ENCODE measurements at places on chromosomes 1 and 21.

GRCh38 chr21:34882719-34883131 lies 166.4 kb downstream of the RUNX1 start:
- no peak for DNase-seq

- no peak for DNase-seq
These were observed 102.7 kb downstream of the TENT5C start for GRCh38 chr1:117708323-117709248.

DNA sequence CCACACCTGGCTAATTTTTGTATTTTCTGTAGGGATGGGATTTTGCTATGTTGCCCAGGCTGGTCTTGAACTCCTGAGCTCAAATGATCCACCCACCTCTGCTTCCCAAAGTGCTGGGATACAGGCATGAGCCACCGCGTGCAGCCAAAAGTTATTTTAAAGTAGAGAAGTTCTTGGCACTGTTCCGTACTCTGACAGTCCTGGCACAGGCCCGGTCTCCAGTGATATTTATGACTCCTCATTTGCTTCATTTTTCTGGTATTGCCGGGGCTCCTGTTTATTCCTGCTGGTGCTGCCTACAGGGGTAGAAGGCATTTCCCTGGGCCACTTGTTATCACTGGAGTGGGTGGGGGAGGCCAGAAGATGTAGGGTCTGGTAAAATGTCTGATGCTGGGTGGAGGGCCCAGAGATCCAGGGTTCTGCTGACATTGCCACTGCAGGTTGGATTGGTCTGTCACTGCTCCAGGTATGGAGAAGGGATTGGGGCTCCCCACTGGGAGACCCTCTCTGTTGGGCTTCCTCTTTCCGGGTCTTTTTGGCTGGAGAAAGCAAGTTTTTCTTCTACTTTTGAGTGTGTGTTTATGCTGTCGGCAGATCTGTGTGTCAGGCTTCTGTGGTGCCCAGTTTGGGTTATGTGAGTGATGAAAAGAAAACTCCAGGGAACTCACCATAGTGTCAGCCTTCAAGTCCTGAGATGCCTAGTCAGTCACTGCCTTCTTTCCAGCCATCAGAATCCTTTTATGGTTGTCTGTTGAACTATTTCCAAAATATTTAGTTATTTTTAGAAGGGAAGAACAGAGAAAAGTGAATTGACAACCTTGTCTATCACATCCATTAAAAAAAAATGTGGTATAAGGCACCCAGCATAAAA lies 4.5 kb downstream of the MROH7 start:
- DNase-seq, result no peak

DNA sequence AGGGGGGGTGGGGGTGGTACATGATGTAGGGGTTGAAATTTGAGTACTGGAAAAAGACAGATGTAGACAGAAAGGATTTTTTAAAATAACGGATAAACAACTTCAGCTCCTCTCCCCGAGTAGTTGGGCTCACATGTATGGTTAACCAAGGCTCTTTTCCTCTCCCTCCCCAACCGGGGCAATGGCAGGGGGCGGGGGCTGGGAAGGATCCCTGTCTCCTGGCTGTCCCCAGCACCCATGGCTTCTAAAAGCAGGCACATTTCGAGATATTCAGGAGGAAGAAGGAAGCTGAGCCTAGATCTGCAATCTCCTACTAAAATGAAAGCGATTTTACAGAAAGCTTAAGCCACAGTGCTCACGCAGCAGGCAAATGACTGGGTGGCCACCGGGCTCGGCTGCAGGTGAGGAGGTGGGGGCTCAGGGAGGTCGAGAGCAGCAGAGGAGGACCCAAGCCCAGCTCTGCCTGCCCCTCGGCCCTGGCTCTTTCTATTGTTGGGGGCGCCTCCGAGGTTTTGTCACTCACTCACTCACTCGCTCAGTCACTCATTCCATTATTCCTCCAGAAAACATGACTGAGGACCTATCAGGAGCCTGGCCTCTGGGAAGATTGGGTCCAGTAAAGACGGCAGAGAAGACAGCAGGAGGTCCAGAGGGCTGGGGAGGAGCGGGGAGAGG lies 573.3 kb downstream of the PTPRU start:
- DNase-seq, result no peak

GRCh38 chr1:55579332-55580001 lies 364.3 kb upstream of the USP24 start:
- no peak for DNase-seq

GRCh38 chr1:198856601-198857000 lies 217.8 kb downstream of the PTPRC start:
- no peak for DNase-seq

DNA sequence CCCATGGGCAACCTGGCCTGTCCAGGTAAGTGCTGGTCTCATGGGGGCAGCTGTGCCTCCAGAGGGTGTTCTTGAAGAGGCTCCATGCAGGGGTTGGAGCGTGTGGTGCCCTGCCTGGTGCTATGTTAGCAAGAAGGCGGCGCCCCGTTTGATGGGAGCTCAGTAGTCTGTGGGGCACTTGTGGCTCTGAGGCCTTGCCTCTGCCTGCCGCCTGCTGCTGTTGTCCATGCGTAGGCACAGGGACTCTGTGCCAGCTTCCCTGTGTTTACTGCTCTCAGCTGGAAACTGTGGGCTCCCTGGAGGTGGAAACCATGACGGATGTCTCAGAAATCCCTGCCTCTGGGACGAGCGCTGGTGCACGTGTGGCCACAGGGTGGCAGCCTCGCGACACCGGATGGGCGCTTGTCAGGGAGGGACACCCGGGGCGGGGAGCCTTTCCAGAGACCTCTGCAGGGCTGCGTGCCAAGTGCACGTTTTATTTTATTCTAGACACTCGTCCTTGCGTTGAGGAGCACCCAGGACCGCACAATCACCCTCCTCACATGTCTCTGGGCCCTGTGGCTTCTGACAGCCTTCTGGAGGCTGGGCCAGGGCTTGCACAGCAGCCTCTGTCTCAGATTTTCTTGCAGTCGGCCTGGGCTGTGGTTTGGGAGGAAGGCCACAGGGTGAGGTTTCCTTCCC lies 27.1 kb downstream of the SNAP47 start:
- DNase-seq, result peak; percentile 100

DNA sequence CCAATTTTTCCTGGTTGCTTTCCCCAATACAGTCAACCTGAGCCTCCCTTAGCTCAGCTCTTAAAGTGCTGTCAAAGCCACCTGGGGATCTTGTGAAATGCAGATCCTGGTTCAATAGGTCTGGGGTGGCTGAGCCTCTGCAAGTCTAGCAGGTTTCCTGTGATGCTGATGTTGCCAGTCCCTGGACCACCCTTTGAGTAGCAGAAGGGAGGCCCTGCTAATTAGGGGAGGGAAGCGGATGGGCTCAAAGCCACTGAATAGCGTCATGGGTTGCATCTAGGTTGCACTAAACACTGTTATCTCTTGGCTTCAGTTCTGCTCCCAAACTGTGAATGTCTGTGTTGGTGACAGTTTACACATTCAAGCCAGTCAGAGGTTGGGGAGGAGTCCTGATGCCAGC lies 127.2 kb downstream of the KAZN start:
- no peak for DNase-seq

DNA sequence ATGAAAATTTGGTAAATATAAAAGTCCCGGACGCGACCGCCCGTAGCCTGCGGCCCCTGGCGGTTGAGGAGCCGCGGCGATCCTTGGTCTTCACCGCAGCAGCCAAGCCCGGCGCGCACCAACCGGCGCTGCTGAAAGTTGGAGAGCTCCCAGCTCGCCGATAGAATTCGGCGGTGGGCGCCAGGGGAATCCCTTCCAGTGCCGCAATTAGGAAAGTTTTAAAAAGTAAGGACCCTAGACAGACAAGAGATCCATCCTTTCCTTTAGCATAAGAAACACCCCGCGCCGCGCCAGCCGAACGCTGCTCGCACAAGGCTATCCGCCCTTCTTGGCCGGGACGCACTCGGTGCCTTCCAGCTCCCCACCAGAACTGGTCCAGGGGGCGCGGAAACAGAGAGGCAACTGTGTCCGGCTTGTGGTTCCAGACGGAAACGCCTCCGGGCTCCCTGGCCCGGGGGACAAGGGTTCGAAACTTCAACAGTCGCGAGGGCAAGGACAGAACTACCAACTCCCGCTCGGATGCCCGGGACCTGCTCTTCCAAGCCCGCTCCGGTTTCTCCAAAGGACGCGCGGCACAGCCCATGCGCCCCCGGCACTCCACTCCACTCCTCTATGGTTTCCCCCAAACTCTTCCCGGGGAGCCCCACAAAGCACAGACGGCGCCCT lies 1.7 kb downstream of the FAM78B start:
- DNase-seq, result no peak

DNA sequence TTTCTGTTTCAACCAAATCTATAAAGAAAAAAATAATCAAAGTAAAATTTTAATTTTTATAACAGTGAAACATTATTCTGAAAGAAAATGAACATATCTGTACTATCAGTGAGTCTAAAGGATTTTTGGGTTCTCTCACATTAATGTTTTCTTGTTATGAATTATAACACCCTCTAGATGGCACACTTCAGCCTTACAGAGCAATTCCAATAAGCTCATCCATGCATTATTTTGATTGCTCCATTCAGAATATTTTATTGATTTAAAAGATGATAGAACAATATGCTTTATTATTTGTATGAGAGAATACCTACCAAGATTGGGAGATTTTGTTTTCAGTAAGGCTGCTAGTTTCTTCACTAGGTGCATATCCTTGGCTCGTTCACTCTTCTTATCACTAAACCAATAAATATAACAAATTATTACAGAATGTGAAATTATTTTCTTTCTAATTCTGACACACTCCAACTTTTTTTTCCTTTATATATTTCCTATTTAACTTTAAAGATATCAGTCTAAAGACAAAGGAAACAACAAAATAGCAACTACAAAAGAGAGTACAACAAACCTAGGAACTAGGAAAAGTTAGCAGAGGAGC lies 82.4 kb downstream of the RAB3GAP2 start:
- DNase-seq, result no peak

GRCh38 chr1:85128316-85128715 lies 72.5 kb downstream of the SYDE2 start:
- DNase-seq, result no peak

DNA sequence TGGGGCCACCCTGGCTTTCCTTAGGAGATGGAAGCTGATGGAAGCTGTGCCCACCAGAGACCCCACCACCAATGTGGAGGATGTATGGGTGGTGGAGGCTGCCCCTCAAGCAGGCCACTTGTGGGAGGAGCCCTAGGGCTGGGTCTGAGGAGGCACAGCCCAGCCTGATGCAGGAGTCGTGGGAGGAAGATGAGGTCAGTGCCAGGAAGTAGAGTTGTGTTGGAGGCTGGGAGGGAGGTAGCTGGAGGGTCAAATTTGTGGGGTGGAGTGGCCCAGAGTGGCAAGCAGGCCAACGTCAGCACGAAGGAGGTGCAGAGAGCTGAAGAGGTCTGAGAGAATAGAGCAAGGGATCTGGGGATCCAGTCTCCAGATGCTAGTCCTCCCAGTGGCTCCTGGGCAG lies 119.0 kb upstream of the USP24 start:
- no peak for DNase-seq

DNA sequence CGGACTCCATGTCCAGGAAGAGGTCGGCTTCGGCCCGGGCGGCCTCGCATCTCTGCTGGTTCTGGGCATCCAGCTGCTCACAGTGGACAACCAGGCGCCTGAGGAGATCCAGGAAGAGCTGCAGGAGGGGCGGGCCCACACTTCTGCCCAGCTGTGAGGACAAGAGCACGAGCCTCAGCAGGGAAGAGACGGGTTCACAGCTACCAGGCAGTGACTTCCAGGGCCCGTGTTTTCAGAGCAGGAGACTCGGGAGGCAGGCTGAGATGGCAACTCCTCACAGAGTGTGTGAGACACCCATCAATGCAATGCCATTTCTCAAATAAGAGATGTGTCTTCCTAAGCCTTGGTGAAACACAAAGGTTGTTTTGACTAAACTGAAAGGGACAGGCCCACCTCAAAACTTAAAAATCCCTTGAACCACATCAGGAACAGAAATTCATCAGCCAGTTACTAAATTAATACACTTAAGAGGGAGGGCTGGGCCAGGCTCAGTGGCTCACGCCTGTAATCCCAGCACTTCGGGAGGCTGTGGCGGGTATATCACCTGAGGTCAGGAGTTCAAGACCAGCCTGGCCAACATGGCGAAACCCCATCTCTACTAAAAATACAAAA lies 43.4 kb downstream of the URB1 start:
- DNase-seq, result no peak

DNA sequence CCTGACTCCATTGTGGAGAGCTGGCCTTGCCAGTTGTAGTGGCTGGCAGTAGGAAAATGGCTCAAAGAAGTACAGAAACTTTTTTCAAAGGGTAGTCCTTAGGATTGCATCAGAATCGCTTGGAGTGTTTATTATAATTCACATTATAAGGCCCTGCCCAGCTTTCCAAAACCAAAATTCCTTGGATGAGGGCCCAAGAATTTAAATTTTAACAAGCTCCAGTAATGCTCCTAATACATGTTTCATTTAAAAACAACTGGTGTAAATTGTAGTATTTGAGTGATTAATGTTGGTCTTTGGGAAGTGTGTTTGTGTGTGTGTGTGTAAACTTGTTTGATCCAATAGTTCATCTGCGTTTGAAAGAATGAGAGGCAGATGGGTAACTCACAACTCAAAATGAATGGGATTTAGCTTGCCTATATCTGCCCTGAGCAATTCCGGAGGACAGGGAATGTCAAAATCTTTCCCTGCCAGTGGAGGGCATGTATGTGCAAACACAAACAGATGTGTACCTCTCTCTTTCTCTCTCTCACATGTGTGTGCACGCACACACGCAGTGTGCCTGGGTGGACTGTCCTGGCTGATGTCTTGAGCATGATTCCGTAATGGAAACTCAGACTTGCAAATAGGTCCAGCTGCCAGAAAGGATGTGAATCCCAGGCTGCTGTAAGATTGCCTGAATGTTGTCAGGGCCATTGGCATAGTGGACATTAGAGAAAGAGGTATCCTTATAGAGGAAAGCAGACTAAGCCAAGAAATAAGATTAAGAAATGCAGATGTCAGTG lies 293.1 kb downstream of the LMX1A start:
- DNase-seq, result no peak

DNA sequence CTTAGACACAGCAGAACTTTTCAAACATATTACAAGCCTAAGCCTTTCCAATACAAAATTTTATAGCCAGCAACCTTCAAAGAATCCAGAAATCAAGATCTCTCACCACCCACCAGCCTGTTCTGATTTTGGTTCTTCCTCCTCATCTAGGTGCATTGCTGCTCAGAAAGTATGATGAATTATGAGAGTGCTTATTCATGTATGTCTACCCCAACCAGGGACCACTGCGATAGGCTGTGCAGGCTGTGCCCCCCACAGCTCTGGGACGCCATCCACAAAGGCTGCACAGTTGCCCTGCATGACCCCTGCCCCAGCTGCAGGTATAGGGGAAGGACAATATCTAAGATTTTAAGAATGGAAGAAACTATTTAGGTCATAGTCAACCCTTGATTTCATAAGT lies 55.4 kb downstream of the WDR64 start:
- no peak for DNase-seq

DNA sequence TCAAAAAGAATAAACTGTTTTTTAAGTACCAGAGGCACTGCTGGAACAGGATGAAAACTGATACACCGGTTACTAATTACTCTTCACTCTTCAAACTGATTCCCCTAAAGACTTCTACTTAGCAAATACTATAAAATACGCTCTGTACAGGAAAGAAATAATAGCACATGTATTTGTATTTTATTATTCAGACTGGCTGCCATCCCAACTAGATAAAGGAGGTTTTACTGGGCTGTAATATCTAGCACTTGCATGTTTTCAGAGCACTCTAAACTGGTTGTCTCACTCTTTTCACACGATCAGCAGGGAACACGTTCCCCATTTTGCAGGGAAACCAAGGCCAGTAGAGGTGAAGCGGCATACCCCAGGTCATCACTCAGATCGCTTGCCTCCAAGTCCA lies 9.2 kb downstream of the SMIM12 start:
- no peak for DNase-seq
